Naive thymus-derived CD4-positive, alpha-beta T cell (primary cell): ENCODE measurements at places on chromosomes 4 and X. TPM values are rescaled to one million over a fixed set of nuclear protein-coding genes. Genes with fewer than 3 reads are reported as not detected.

DNA sequence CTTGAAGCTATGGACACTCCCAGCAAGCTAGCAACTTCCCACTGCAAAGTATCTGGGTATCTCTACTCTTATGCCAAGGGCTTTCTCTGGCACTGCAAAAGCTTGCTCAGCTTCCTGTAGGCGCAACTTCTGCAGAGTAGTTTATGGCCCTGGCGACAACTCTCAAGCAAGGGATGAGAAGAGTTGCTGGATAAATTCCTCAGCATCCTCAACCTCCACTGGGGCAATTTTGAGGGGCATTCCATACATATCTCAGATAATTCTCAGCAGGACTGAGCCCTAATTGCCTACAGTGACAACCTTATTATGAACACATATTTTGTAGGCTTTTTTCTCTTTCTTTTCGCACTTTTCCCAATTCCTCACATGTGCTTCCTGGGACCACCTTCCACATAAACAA, 31.2 kb upstream of the TAB3 start:
- no peak for DNase-seq

- DNase-seq: no peak
Observed at GRCh38 chr4:79764120-79764519, 308.9 kb downstream of the ANTXR2 start.

The BMP15 gene
- total RNA-seq: not detected

The ARR3 gene
- total RNA-seq: not detected

DNA sequence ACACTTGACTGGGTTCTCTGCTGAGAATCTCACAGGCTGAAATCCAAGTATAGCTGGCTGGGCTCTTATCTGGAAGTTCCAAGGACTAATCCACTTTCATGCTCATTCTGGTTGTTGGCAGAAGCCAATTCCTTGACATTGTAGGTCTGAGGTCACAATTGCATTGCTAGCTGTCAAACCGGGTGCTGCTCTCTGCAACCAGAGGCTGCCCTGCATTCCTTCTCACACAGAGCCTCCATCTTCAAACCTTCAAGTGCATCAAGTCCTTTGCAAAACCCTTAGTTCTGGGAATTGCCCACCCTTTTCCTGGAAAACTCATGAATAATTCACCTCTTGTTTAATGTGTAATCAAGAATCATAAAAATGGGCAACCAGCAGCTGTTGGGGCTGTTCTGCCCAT, 404.2 kb downstream of the KCNIP4 start:
- DNase-seq: no peak

DNA sequence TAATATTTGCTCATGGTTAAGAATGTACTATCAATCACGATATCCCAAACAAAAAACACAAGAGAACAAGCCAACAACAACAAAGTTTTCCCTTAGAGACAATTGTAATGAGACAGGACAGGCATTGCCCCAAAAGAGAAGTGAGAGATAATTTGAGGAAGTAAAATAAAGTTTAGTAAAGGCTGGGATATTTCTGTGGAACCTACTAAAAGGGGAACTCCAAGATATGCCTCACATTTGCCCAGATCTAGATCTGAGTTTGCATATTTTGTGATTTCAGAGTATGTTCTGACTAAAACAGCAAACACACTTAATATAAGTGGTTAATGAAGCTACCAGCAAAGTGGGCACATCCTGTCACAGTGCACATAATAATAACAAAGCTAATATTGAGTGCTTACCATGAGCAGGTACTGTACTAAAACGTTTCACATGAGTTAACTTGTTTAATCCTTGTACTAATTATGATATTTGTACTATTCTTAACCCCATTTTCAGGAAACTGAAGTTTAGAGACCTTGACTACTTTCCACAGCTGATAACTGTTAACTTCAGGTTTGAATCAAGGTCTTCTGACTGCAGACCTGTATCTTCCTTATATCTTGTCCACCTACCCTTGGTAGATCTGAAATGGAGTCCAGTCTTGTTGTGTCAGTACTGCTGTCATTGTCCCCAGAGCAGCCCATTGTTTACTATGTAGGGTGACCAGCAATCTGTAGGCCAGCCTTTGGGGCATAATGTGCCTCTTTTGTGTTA, 26.0 kb upstream of the BMP2K start:
- no peak for DNase-seq

The TMLHE gene
- total RNA-seq: 17.7 TPM
